NCI-H1048 (cell line): ENCODE measurements at places on chromosomes 1 and 21.

- DNase-seq, result no peak
Measured at GRCh38 chr1:91783423-91784170, 102.4 kb downstream of the TGFBR3 start.

DNA sequence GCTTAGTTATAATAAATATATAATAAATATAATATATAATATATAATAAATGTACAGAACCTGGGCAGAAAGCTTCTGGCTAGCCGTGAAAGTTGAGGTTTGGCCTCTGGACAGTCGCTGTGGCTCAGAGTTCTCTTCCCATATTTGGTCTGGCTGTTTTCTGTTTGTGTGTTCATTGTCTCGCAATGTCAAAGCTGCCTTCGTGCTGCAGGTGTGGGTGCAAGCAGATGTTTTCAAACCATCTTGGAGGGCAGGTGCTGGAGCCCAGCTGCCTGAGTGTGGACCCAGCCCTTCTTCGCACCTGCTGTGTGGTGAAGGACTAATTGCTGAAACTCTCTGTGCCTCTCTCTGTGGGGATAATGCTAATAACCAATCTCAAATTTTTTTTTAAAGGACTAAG, 3.6 kb upstream of the CSTB start:
- no peak for DNase-seq

GRCh38 chr1:30689901-30690645, 33.3 kb downstream of the MATN1 start:
- no peak for DNase-seq

- DNase-seq, result no peak
Measured at GRCh38 chr1:241464985-241465384, 54.6 kb downstream of the FH start.
